ENCODE measurements at places on chromosomes 2 and 18. TPM values are rescaled to one million over a fixed set of nuclear protein-coding genes. Genes with fewer than 3 reads are reported as not detected.

GRCh38 chr2:106956879-106957278 is 70.9 kb upstream of the ST6GAL2 start:
- no peak for DNase-seq

SPC25 gene
- polyA plus RNA-seq = 18.6 TPM

GPR45 gene
- not detected for polyA plus RNA-seq

VAMP5 gene
- 44.5 TPM for polyA plus RNA-seq

- DNase-seq = no peak
These were observed 14.1 kb upstream of the PNPT1 start for GRCh38 chr2:55707751-55708150.

TBC1D8 gene
- polyA plus RNA-seq = 41.0 TPM

GRCh38 chr18:42281124-42281523 is 326.1 kb downstream of the PIK3C3 start:
- no peak for DNase-seq

AP1S3 gene
- 16.1 TPM for polyA plus RNA-seq

EPC2 gene
- polyA plus RNA-seq = 44.9 TPM

DNA sequence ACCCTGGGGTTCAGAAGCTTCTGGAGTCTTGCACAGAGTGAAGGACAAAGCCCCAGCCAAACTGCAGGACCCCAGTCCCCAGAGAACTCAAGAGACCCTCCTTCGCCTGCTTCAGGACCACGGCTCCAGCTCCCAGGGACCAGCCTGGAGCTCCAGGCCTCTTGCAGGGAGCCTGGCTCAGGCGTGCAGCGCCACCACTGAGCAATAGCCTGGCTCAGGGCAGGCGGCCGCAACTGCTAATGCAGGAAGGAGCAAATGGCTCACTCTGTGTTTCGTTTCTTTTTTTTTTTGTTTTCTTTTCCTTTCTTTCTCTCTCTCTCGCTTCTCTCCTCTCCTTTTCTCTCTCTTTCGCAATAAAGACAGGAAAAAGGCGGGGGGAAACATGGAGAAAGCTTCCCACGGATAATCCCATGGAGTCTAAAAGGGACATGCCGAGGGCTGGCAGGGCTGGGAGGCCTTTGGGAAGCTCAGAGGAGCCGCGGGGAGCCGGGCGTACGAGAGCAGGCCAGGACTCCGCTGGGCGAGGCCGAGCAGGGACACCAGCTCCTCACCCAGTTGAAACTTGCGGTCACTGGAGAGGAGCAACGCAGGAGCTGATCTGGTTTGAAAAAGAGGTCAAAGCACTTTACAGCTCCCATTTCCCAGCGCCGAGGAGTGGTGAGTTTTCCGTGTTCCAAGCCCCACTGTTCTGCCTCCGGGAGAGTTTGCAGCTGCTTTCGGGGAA is 244.8 kb downstream of the TWIST2 start:
- no peak for DNase-seq

GRCh38 chr2:72003124-72003523 is 144.5 kb downstream of the CYP26B1 start:
- DNase-seq = no peak

DNA sequence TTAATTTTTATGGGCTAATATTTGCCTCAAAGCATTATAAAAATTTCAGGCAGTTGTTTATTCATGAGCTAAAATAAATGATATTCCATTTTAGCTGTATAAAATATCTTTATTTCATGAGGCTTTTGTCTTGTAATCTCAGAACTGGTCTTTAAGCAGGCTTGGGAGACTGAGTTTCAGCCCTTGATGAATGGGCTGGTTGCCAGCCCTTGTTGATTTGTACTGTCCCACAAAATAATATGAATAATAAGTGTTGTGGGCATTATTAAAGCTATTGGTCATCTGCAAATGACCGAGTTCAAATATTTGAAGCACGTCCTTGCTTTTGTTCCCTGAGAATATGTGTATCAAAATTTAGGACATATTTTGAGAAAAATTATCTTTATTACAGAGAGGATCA is 18.2 kb downstream of the INPP1 start:
- no peak for DNase-seq

POTEC gene
- 0.11 TPM for polyA plus RNA-seq

DNA sequence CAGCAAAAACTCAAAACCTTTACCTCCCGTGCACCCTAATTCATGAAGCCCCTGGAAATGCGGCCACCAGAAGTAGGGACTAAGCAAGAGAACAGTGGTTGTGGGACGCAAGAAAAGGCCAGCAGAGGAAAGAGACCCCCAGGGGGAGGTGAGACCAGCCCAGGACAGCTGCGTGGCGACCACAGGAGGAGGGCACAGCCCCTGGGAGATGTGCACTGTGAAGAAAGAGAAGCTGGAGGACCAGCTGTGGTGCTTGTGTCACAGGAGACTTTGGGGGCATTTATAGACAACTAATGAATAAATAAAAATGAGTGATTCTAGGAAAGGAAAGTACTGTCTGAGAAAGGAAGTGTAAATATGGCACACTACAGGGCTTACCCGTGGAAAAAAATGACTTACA is 263.8 kb downstream of the EIPR1 start:
- no peak for DNase-seq

DNA sequence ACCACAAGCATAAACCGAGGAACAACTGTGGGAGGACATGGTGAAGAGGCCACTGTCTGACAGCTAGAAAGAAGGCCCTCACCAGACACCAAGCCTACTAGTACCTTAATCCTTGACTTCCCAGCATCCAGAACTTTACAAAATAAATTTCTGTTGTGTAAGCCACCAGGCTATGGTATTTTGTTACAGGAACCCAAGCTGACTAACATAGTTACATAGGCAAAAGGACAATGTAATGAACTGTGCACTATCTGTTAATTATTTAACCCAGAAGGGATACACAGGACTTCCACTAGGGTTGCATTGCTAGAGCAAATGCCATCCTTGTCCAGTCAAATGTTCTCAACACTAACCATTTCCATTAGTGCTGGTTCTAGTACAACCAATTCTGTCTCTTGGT is 47.7 kb upstream of the DOK6 start:
- DNase-seq = no peak

DNA sequence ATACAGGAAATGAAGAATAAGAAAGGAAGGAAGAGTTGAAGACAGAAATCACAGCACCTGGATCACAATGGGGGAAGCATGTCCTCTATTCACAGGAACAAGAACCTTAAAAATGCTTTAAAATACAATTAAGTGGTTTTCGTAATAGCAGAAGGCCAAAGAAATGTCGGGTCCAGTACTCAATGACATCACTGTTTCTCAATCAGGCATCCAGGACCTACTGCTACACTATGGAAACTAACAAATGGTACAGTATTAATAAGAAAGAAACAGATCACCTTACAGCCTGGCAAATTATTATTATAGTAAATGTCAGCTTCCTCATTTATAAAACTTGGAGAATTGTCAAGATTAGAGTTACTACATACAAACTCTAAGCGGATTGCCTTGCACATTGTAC is 15.8 kb downstream of the HNRNPLL start:
- no peak for DNase-seq

GRCh38 chr2:100106460-100106859 is 35.9 kb downstream of the AFF3 start:
- DNase-seq = peak; percentile 20

SRD5A2 gene
- 0.06 TPM for polyA plus RNA-seq

DNA sequence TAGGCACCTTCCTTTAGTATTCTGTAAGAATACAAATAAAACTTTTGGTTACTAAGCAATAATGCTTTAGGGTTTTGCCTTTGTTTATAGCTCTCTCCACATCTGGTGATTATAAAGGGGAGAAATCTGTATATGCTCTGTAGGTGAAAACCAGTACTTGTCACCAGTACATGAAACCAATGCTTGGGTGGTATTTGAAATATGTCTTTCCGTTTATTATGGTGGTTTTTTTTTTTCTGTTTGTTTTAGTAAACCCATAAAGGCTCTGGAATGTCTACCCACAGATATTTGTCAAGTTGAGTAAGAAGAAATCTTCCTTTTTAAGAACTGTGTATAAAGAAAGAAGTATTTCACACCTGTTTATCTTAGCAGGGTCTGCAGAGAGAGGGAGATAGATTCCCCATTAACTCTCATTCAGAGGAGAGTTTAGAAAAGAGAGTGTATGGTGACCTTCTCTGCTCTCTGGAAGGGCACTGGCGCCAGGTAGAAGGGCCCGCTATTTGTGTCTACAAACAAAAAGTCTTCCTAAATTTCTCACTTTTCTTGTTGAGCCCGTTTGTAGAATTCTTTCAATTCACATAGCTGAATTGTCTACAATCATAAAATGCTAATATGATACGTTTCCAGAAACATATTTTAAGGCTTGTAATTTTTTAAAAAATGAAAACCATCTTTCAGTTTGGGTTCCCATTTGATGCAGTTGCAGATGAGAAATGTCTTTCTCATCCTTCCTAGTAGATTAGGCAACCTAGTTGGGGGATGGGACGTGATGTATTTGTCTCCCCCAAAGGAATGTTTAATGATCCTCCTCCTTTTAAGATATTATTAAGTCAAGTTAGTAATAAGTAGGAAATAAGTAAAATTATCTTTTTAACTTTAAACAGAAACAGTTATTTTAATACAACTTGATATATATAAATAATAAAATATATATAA is 33.9 kb downstream of the MAP3K20 start:
- DNase-seq = no peak

DNA sequence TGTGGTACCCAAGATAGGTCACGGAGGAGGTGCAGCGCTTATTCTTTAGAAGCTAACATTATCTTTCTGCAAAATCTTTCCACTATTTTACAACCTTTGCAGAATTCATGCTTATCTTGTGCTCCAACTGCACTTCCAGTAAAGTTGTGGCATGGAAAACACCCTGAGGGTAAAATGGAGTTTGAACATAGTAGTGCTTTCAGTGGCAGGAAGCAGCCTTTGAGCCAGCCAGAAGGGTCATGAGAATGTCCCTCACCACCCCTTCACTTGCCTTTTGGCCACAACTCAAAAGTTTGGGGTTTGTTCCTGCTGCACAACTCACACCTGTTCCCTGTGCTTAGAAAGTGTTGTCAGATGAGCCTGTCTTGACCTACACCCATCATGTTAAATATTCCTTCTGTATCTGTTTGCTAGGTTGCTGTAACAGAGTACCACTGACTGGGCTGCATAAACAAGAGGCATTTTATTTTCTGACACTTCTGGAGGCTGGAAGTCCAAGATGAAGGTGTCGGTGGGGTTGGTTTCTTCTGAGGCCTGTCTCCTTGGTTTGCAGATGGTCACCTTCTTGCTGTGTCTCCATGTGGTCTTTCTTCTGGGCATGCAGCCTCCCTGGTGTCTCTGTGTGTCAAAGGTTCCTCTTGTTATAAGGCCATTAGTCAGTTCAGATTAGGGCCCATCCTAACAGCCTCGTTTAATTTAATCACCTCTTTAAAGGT is 194.1 kb downstream of the SMAD7 start:
- DNase-seq = no peak

EFR3B gene
- polyA plus RNA-seq = 8.2 TPM

DNA sequence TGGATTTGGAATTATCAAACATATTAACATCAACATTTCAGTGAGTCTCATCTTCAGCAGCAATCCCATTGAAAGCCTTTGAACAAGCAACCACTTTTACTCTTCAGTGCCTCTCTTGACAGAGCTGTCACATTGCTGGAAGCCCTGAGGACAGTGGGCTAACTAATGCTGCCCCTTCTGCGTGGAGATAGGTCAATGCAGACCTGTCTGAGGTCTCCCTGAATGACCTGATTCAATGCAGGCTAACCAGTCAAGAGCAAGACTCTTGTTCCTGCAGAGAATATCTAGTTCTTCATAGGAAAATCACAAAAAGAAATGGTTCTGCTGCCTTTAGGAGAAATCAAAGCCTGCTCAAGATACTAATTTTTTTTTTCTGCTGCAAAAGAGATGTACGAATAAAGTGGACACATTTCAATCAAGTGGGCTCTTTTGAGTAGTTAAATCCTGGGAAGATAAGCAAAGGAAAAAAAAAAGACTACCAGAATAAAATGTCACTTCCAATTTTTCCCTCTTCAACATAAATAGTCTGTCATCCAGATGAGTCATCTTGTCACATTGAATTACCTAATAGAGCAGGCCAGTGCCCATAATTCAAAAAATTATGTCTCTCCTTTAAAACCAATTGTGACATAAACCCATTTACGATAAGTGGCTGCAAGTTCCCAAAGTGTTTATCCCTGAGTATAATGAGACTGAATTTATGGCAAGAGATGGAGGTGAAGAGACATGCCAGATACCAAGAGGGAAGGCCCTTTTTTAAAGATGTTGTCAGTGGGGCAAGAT is 1269.0 kb upstream of the DDX18 start:
- DNase-seq = peak; percentile 0

DNA sequence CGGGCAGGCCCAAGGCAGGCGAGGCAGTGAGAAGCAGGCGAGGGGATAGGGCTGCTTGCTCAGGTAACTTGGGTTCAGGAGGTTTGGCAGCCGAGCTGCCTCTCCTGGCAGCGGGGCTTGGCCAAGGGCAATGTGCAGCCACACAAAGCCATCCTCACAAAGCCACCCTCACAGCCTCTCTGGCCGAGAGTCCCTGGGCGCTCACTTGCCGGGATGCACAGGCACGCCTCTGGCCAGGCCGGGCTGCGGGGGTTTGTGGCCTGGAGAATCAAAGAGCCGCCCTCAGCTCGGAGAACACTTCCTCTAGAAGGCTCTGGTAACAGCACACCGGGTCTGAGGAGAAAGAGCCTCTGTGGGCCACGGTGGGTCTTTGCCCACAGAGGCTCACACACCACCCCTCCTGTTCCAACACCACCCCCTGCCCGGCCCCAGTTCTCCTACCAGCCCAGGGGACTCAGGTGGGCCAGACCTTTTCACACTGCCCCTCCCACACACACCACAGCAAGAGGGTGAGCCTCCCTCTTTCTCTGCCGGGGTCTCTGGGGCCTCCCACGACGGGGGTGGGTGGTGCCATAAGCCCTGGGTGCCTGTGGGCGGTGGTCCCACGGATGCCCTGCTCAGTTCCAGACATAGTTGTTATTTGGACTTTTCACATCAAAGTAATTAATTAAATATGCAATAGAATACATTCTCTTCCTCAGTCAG is 186.9 kb downstream of the ZFP36L2 start:
- DNase-seq = no peak

DNA sequence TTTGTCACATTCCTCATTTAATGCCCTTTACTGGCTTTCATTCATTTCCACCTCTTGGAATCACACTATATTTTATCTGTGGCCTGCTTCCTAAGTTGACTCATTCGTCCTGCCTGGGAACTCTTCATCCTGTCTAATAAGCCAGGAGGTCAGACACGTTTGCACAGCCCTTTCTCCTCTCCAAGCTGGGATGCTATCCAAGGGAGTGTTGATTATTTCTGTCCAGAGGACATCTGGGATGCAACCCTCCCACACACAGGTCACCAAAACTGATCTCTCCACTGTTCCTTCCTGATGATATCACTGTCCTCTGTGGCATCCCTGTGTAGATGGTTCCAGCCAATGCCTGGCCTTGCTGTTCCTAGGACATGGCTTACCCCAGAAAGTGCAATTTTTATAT is 79.8 kb upstream of the NOSTRIN start:
- DNase-seq = peak; percentile 35

Data from renal pelvis (tissue), 12 donors.